ENCODE measurements at places on chromosomes 7 and 10.

GRCh38 chr7:953547-954327 lies 743 bp downstream of the ADAP1 start:
- no peak for DNase-seq

DNA sequence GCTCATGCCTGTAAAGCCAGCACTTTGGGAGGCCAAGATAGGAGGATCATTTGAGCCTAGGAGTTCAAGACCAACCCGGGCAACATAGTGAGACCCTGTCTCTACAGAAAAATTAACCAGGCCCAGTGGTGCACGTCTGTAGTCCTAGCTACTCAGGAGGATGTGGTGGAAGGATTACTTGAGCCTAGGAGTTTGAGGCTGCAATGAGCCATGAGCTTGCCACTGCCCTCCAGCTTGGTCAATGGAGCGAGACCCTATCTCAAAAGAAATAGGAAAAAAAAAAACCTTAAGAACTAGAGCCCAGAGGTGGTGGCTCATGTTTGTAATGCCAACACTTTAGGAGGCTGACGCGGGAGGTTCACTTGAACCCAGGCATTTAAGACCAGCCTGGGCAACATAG lies 2.2 kb downstream of the STRA8 start:
- DNase-seq, result no peak

DNA sequence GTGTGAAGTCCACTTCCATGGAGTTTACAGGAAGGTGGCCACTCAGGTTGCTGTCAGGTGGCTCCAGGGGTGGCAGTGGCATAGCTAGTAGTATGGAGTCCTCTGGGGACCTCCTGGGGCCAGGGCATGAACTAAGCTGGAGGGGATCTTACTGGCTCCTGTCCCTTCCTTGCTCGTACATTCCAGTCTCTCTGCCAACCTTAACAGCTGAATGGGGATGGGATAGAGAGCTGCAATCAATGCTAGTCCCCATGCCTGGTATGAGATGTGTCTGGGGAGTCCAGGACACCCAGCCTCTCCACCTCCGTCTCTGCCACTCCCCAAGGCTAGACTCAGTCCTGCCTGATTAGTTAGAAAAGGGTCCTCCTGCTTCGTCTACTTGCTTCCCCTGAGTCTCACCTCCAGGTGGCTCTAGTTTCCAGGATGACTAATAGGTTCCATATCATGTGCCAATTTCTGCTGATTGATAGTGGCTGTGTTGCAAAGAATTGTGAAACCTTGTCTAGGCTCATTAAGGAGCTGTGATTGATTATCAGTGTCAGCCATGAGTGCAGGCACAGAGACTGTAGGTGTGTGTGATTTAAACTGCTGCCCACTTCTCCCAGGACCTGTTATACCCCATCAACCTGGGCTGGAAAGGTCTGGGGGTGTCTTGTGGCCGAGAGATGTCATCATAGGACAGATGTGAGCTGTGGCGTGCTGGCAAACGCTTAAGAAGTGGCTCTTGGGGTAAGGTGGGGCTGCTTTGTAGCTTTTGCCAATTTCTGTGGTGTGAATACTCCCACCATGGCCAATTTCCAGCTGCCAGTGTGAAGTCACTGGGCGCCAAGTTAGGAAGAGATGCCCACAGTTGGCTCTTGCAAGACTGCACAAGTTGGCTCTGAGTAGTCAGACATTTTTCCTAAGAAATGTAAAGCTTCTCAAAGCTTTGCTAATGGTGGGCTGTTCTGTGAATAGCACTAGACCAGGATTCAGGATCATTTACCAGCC lies 59.8 kb downstream of the COL13A1 start:
- DNase-seq, result no peak

GRCh38 chr10:66777665-66778064 lies 148.2 kb upstream of the LRRTM3 start:
- DNase-seq, result no peak

GRCh38 chr10:4294996-4295792 lies 510.2 kb upstream of the KLF6 start:
- no peak for DNase-seq

GRCh38 chr10:122387572-122387971 lies 13.1 kb downstream of the PLEKHA1 start:
- DNase-seq, result no peak

GRCh38 chr7:30428246-30429155 lies 50.1 kb downstream of the NOD1 start:
- no peak for DNase-seq

DNA sequence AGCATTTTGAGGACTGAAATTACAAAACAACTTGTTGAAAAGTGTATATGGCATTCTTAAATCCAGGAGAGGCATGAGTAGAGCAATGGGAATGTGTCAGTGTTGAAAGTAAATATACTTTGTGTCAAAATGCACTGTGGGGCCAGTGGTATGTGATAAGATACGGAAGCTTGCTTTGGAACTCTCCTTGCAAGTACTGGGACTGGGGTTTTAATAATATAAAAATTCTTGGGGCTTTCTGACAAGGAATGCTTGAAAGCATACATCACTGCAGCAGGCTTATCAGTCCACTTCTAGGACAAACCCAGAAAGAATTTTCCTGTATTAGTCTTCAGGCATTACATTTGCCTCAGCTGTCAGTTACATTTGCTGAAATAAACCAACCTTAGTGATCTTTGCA lies 472.8 kb upstream of the FZD8 start:
- DNase-seq, result no peak

- peak; percentile 42 for DNase-seq
These were observed 16.5 kb downstream of the AIFM2 start for GRCh38 chr10:70115948-70116682.

DNA sequence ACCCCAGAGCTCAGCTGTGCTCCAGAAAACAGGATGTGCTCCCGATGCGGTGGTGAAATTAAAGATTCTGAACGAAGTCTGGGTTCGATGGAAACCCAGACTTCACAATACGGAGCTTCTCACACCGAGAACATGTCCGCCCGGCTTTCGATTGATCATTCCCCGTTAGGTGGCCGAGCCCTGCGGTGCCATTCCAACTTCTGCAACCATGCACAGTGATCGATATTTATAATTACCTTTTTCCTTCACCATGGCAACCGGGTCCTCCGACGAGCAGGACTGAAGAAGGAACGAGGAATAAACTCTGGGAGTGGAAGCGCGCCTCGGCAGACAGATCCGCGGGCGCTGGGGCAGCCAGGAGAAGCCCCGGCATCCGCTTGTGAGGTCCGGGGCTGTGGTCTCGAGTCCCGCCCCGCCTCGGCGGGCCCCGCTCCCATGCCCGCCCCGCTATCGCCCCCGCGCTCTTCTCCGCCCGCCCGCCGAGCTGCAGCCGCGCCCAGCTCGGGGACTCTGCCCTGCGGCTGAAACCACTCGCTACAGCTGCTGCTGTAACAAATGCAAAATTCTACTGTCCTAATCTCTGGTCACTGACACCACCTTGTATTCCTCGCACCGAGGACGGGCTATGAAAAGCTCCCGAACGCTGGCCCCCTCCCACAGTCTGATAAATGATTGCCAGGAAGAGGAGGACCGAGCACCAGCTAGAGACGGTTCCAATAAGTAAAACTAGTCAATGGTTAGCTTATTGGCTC lies 26.2 kb downstream of the ABLIM1 start:
- no peak for DNase-seq

- DNase-seq, result no peak
These were observed 4.0 kb downstream of the CDCA7L start for GRCh38 chr7:21941611-21942141.

- DNase-seq, result no peak
These were observed 38.1 kb downstream of the COL1A2 start for GRCh38 chr7:94432817-94433216.

GRCh38 chr10:52578871-52579405 lies 193.6 kb downstream of the MBL2 start:
- no peak for DNase-seq

- no peak for DNase-seq
These were observed 359.5 kb downstream of the PTEN start for GRCh38 chr10:88222881-88223280.

GRCh38 chr10:48511875-48512231 lies 93.0 kb downstream of the ARHGAP22 start:
- no peak for DNase-seq

GRCh38 chr10:112507988-112508387 lies 61.0 kb downstream of the VTI1A start:
- DNase-seq, result no peak

GRCh38 chr7:15335390-15335789 lies 226.4 kb downstream of the AGMO start:
- no peak for DNase-seq

DNA sequence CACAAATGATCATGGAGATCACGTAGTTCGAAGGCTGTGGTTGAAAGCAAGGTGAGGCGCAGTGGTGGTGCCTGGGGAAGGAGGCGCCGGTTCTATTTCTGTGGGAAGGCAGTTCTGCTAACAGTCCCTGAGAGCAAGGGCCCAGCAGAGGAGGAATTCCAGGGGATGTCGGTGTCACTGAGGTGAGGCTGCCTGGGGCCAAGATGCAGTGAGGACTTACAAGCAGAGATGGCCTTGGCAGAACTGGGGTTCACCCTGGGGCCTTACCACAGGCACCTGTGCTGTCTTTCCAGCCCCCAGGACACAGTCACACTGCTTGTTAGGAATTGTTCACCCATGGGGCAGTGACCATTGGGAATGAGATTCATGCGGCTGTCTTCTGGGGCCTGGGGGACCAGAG lies 26.7 kb downstream of the GBX1 start:
- DNase-seq, result no peak

- no peak for DNase-seq
These were observed 228.9 kb upstream of the PITRM1 start for GRCh38 chr10:3401491-3401938.

- DNase-seq, result no peak
These were observed 228.3 kb upstream of the TPK1 start for GRCh38 chr7:145064114-145064513.

DNA sequence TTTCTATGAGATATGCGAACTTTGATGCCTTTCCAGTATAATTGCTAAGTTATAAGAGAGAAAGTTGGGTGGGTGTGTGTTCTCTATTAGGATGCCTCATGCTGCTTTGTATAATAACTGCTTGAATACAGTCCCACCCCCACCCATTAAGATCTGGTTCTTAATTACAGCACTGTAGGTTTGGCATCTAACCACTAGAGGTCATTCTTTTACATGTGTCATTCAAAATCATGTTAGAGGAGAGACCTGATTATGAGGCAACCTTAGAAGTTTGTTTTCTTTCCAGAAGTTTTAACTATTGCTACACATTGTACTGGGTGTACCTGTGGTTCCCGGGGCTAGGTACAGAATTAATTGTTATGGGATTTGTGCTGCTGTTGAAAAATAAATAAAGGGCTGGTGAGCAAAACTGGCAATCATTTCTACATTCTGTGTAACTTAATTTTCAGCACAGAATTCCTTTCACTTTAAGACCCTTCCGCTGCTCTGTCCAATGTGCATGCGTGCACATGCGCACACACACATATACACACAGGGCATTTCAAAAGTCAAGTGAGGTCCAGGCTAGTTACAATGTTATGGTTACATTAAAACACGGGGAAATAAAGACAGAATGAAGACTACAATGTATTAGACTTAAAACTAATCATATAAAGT lies 1156.3 kb downstream of the SORCS3 start:
- DNase-seq, result no peak

GRCh38 chr7:20236790-20237189 lies 19.6 kb upstream of the MACC1 start:
- no peak for DNase-seq

DNA sequence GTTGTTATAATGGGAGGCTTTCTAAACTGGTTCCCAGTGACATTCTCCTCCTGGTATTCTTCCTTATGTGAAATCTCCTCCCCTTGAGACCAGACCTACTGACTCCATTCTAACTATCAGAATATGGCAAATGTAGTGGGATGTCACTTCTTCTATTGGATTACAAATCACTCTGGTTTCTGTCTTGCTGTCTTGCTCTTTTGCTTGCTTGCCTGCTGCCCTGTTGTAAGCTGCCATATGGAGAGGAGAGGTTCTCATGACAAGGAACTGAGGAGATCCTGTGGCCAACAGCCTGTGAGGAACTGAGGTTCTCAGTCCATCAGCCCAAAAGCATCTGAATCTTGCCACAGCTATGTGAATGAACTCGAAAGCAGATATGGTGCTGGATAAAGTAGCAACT lies 4.7 kb upstream of the NRCAM start:
- no peak for DNase-seq

DNA sequence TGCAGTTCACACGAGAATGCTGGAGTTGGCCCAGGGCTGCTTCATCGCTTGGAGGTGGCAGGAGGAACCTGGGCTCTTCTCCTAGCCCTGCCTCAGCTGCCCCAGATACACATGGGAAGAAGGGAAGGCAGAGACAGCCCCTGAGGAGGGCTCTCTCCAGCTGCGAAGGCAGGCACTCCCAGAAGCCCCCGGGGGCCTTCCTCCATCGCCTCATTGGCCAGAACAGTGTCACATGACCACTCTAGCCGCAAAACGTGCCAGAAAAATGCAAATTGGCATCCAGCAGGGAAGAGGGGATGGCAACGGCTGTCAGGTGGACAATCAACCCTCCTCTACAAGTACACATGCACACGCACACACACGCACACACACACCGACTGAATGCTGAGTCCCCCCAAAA lies 217.8 kb upstream of the FRMD4A start:
- no peak for DNase-seq

DNA sequence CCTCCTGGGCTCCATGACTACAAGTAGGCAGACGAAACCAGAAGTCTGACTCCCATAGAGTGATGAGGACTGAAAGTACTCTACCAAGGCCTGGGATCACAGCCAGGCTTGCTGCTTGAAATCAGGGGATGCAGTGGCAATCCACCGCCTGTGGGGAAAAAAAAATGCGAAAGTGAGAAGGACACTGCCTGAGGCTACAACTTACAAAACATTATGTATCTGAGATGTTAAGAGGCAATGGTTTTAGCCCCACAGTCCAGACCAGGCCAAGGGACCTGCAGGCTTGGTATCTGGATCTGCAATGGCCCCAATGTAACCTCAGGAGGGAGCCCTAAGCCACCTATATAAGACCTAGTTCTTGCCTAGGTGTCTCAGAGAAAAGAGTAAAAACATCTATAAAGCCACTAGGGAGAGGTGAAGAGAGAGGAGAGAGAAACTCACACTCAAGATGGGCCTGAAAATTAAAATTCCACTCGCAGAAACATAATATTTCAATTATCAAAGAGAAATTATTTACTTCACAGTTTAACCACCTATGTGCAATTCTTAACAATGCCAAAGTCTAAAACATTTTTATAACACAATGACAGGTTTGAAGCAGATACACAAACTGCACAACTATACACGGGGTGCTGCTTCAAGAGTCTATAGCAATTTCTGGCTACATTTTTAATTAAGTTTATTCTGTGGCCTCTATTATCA lies 13.9 kb downstream of the DNAJC1 start:
- peak; percentile 50 for DNase-seq
